ENCODE measurements at places on chromosomes 3 and 15.

GRCh38 chr15:34793071-34793470, 2.3 kb downstream of the ACTC1 start:
- ATAC-seq: no peak

GRCh38 chr3:69095636-69096035, 10.9 kb downstream of the ARL6IP5 start:
- no peak for ATAC-seq

GRCh38 chr3:156291272-156292123, 171.1 kb downstream of the KCNAB1 start:
- ATAC-seq: peak; percentile 90

- ATAC-seq: no peak
Observed at GRCh38 chr3:67067251-67067650, 69.1 kb downstream of the KBTBD8 start.

DNA sequence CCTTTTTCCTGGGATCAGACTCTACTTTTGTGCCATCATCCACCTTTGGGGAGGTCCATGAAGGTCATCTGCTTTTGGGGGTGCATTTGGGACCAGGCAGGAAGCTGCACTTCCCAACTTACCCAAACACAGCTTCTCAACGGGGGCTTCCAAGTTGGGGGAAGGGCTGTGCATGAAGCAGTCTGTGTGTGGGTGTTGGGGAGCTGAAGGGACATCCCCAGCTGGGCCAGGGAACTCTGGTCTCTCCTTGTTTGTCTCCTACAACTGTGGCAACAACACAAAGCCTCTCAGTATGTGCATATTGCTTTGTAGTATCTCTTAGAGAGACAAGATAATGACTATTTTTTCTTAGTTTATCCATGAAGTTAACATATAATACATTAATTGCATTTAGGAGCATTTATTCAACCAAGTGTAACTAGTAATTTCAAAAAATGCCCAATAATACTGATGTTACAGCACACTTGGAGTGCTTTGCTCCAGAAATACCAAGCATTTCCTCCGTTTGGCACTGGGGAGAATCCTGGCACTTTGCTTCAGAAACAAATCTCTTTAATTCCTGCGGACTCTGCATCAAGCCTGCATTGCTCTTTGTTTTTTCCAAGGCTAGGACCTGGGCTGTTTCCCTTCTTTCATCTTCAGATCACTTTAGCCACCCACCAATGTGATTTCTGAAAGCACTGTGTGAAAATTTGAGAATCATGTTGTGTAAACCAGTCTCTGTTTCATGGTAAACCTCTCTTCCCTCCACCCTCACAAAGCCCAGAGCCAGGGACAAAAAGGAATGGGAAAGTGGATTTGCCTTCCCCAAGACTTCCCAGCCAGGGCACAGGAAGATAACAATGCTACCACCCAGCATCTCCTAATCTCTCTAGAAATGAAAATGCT, 126.2 kb upstream of the PFN2 start:
- no peak for ATAC-seq

GRCh38 chr15:35698966-35699575, 153.1 kb upstream of the DPH6 start:
- no peak for ATAC-seq

GRCh38 chr15:31975830-31976229, 54.5 kb upstream of the CHRNA7 start:
- peak; percentile 9 for ATAC-seq

- no peak for ATAC-seq
Observed at GRCh38 chr3:183489455-183490210, 61.2 kb upstream of the MCF2L2 start.

GRCh38 chr15:78944669-78945407, at the start of gene CTSH:
Gene CTSH, minus strand, starts transcription at chr15:78945046. Its CDS starts 65 bp downstream, at chr15:78944981.
- ATAC-seq: peak; percentile 84

- no peak for ATAC-seq
Observed at GRCh38 chr3:165638034-165638433, 199.2 kb downstream of the BCHE start.

DNA sequence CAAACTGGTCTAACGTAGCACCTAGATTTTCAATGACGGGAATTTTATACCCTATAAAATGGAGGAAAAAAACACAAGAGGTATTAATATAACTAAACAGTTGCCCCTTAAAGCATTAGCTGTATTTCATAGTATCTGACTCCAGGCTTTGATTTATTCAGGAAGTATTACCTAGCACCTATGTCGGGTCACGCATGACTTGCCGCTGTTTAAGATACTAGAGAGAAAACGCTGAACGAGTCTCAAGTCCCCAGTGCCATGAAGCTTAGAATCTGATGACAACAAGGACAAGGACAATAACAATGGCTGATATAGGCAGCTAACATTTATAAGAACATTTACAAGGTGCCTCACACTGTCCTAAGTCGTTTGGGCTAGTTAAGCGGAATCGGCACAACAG, 1.9 kb downstream of the SNRPA1 start:
- ATAC-seq: no peak

GRCh38 chr3:31624083-31624709, 91.5 kb downstream of the STT3B start:
- no peak for ATAC-seq

DNA sequence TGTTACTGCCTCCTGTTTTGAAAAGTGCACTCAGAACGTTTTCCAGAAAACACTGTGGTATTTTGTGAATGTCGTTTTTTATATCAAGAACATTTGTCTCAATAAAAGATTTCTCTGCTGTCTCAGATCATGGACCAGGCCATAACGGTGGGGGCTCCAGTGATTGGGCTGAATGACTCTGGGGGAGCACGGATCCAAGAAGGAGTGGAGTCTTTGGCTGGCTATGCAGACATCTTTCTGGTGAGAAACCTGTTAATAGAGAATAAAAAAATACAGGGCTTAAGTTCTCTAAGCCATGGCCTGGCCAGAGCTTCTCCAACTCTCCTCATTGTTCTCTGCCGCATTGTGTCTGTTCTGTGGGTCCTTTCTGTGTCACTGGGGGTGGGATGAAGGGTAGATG, 11.7 kb downstream of the PCCB start:
- no peak for ATAC-seq
